Trophoblast cell (in vitro differentiated cells and primary cell): ENCODE measurements at places on chromosomes 4 and X.

GRCh38 chrX:132001127-132001526, 22.0 kb upstream of the STK26 start:
- no peaks in the 10 kb centered on the region for H3K4me1 ChIP-seq
- H3K36me3 ChIP-seq = no peaks in the 10 kb centered on the region
- H3K4me3 ChIP-seq = no peak overlapping the region
- no peaks in the 10 kb centered on the region for H3K27me3 ChIP-seq
- H3K27ac ChIP-seq = no peak overlapping the region

DNA sequence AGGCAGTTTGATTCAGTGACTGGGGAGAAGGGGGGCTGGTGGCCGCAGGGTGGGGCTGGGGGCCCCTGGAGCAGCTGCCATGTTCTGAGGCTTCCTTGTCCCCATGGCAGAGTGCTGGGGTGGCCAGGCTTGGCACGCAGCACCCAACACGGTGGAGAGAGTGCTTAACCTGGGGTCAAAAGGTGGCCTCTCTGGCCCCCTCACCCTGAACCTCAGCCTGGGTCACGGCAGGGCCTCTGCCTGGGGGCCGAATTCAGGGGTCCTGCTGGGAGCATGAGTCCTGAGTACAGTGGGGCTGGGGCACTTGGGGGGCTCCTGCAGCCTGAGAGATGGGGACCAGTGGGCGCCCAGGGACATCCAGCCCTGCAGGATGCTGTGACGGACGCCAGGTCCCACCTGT, 19.9 kb downstream of the FGFRL1 start:
- H3K36me3 ChIP-seq = no peaks in the 10 kb centered on the region
- no peak overlapping the region for H3K27ac ChIP-seq
- no peak overlapping the region for H3K4me3 ChIP-seq
- H3K27me3 ChIP-seq = no peaks in the 10 kb centered on the region
- peaks cover 6% of the 10 kb centered on the region for H3K4me1 ChIP-seq

- DNase-seq = no peak
- H3K4me3 ChIP-seq = no peak overlapping the region
- no peaks in the 10 kb centered on the region for H3K36me3 ChIP-seq
- H3K4me1 ChIP-seq = no peaks in the 10 kb centered on the region
Measured at GRCh38 chr4:63788271-63788670, 621.0 kb downstream of the TECRL start.

- no peak for DNase-seq
- no peak overlapping the region for H3K4me3 ChIP-seq
- no peaks in the 10 kb centered on the region for H3K4me1 ChIP-seq
- H3K27me3 ChIP-seq = no peaks in the 10 kb centered on the region
- H3K27ac ChIP-seq = no peak overlapping the region
Measured at GRCh38 chr4:179698321-179698720, 2256.1 kb upstream of the AGA start.

DNA sequence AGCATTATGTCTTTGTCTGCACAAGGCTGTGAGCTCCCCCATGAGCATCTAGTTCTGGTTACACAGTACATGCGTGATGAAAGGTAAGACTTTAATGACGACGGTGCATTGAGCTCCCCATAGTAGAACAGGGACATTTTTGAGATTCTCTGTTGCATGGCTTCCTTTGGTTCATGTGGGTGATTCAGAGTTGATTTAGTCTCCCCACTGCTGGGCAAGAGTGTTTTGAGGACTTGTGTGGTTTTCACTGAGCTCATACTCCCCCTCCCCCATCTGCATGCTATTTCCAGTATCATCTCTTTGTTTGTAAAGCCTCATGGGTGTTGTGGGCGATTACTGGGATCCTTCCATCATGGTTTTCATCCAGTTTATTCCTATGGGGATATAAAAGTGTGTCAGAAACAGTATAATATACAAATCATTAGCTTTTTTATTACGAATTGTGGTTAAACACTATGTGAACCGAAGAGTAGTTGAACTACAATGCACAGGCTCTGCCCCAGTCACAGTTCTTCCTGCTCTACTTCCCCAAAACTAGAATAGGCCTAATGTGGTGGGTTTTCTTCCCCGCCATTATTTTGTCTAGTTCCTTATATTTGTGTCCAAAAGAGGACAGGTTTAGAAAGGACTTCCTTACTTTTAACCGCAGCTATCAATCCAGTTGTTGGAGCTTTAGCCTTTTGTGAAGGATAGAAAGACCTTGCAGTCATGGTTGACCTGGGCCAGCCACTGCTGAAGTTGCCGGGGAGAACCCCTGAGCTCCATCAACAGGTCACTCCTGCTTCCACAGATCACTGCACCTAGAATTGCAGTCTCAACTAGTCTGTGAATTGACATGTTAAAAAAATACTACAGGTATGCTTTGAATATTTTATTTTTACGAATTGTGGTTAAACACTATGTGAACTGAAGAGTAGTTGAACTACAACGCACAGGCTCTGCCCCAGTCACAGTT, 30.4 kb downstream of the KIT start:
- no peaks in the 10 kb centered on the region for H3K4me1 ChIP-seq
- no peaks in the 10 kb centered on the region for H3K27me3 ChIP-seq
- H3K4me3 ChIP-seq = no peak overlapping the region

- H3K4me3 ChIP-seq = no peak overlapping the region
- H3K4me1 ChIP-seq = no peaks in the 10 kb centered on the region
- H3K27me3 ChIP-seq = no peaks in the 10 kb centered on the region
- no peaks in the 10 kb centered on the region for H3K36me3 ChIP-seq
Measured at GRCh38 chr4:70701271-70701670, 12.9 kb downstream of the UTP3 start.

- no peak overlapping the region for H3K4me3 ChIP-seq
- peak; percentile 63 for DNase-seq
- H3K27ac ChIP-seq = peak overlapping the region; percentile 76
- H3K27me3 ChIP-seq = no peaks in the 10 kb centered on the region
- peaks cover 13% of the 10 kb centered on the region for H3K4me1 ChIP-seq
Measured at GRCh38 chrX:109347632-109348031, 134.3 kb downstream of the GUCY2F start.

- H3K4me1 ChIP-seq = no peaks in the 10 kb centered on the region
- no peak overlapping the region for H3K4me3 ChIP-seq
- H3K27me3 ChIP-seq = no peaks in the 10 kb centered on the region
- H3K27ac ChIP-seq = no peak overlapping the region
Measured at GRCh38 chrX:7960246-7960645, 33.0 kb upstream of the PNPLA4 start.

- no peak overlapping the region for H3K27ac ChIP-seq
- H3K36me3 ChIP-seq = no peaks in the 10 kb centered on the region
- no peak overlapping the region for H3K4me3 ChIP-seq
- no peaks in the 10 kb centered on the region for H3K27me3 ChIP-seq
Measured at GRCh38 chr4:55297346-55297745, 48.7 kb upstream of the SRD5A3 start.

DNA sequence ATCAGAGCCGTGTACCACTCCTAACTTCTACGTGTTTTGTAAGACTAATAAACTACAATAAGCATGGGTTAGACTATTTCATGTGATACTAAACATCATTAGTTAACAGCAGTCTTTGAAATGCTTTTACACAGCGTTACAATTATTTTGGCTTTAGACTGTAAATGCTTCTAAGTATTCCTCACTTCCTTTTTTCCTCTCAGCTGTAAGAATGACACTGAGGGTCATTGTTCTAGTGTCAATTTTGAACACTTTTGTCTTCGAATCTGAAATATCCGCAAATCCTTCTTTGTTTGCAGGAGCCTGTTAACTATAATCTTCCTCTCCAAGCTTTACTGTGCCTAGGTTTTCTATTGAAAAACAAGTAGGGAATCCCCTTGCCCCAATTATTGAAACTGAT, 1.5 kb downstream of the ABCE1 start:
- H3K4me1 ChIP-seq = peaks cover 3% of the 10 kb centered on the region
- no peaks in the 10 kb centered on the region for H3K27me3 ChIP-seq
- peaks cover 5% of the 10 kb centered on the region for H3K36me3 ChIP-seq
- no peak overlapping the region for H3K27ac ChIP-seq
- no peak for DNase-seq
- H3K4me3 ChIP-seq = no peak overlapping the region

GRCh38 chr4:10706236-10706635, 21.7 kb upstream of the CLNK start:
- H3K27ac ChIP-seq = no peak overlapping the region
- no peak for DNase-seq
- H3K4me3 ChIP-seq = no peak overlapping the region
- no peaks in the 10 kb centered on the region for H3K36me3 ChIP-seq
- H3K4me1 ChIP-seq = no peaks in the 10 kb centered on the region

DNA sequence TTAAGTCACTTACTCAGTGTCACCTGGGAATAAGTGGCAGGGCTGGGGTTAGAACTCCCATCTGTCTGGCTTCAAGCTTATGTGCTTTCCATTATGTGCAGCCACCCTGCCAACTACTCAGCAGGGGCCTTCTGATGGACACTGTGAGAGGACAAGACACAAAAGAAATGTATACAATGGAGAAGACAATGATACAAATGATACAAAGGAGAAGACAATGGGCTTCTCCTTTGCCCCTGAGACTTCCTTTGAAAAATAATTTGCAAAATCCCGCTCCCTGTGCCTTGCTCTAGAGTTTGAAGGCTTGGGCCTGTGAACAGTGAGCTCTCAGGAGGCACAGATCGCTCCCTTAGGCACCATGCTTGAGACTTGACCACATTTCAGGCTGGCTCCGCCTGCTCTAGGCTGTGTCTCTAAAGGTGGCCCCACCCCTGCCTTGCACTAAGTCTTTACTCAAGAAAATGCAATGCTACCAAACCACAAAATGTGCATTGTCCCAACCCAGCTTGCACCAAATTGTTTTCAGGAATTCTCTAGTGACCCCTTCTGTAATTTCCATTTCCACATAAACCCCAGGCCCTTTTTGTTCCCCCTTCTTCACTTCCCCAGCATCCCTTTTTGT, 27.1 kb upstream of the STX18 start:
- H3K4me3 ChIP-seq = no peak overlapping the region
- no peak overlapping the region for H3K27ac ChIP-seq
- H3K27me3 ChIP-seq = no peaks in the 10 kb centered on the region
- peaks cover 2% of the 10 kb centered on the region for H3K36me3 ChIP-seq

- no peaks in the 10 kb centered on the region for H3K36me3 ChIP-seq
- H3K27me3 ChIP-seq = no peaks in the 10 kb centered on the region
- no peak for DNase-seq
- no peak overlapping the region for H3K4me3 ChIP-seq
- no peak overlapping the region for H3K27ac ChIP-seq
Measured at GRCh38 chrX:127574829-127575228, 477.4 kb downstream of the ACTRT1 start.

GRCh38 chrX:96591421-96591820, 93.2 kb upstream of the DIAPH2 start:
- H3K4me1 ChIP-seq = no peaks in the 10 kb centered on the region
- no peaks in the 10 kb centered on the region for H3K27me3 ChIP-seq
- no peak overlapping the region for H3K4me3 ChIP-seq

DNA sequence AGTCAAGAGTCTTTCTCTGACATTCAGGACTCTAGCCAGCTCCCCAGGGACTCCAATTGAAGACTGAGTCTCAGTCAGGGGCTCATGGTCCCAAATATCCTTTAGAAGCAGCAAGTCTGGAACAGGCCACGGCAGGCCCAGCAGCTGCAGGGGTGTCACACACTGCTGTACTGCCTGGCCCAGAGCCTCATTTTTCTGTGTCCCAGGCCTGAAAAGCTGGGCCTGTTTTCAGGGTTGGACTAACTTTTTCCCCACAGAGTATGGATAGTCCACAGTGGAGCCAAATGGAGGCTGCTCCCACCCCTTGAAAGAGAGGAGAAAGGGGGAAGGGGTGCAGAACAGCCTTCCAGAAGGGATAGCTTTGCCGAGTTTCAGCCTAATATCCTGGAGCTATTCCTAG, 146.8 kb upstream of the NALF2 start:
- H3K4me3 ChIP-seq = no peak overlapping the region
- no peaks in the 10 kb centered on the region for H3K4me1 ChIP-seq
- no peaks in the 10 kb centered on the region for H3K36me3 ChIP-seq
- no peak for DNase-seq

- H3K4me3 ChIP-seq = no peak overlapping the region
- no peaks in the 10 kb centered on the region for H3K27me3 ChIP-seq
- H3K36me3 ChIP-seq = no peaks in the 10 kb centered on the region
- H3K4me1 ChIP-seq = no peaks in the 10 kb centered on the region
- H3K27ac ChIP-seq = no peak overlapping the region
- DNase-seq = no peak
Measured at GRCh38 chr4:38620527-38621027, 43.4 kb upstream of the KLF3 start.

GRCh38 chr4:28730304-28730703, 1869.7 kb downstream of the STIM2 start:
- no peak for DNase-seq
- no peak overlapping the region for H3K4me3 ChIP-seq
- H3K27me3 ChIP-seq = no peaks in the 10 kb centered on the region
- H3K27ac ChIP-seq = no peak overlapping the region

- no peak overlapping the region for H3K4me3 ChIP-seq
- H3K27me3 ChIP-seq = no peaks in the 10 kb centered on the region
- H3K27ac ChIP-seq = no peak overlapping the region
- no peaks in the 10 kb centered on the region for H3K4me1 ChIP-seq
Measured at GRCh38 chr4:20641976-20642375, 58.3 kb upstream of the PACRGL start.

DNA sequence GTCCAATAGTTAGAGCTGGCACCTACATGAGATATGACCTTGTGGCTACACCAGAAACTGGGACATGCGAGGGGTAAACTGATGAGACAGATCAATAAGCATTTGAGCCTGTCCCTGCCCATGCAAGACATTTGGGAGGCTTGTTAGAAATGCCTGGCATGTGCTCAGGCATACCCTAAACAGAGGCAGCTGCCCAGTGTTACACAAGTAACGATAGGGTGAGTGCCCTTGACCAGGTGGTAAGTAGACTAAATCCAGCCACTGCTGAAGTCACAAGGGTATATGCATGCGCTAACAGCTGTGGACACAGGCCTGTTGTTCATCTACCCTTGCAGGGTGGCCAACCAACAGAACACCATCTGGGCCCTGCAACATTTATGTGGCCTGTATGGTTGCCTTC, 56.1 kb upstream of the CCDC149 start:
- no peak for DNase-seq
- H3K4me1 ChIP-seq = peaks cover 6% of the 10 kb centered on the region
- H3K27me3 ChIP-seq = no peaks in the 10 kb centered on the region
- H3K4me3 ChIP-seq = no peak overlapping the region

DNA sequence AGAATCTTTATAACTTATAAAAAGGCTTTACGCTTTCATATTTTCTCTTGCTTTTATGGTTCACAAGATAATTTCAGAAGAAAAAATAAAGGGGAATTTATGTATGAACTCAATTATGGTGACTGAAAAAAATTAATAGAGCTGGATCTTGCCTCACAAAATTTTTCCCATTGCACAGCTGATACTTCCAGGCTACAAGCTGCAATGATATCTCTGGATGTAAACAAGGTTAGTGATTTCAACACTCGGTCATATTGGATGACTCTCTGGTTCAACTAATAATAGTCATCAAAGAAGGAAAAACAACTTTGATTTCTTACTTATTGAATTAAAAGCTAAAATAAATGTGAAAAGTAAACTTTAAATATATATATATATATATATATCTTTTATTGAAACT, 868.0 kb downstream of the FAT4 start:
- H3K27me3 ChIP-seq = no peaks in the 10 kb centered on the region
- no peak overlapping the region for H3K4me3 ChIP-seq
- no peak overlapping the region for H3K27ac ChIP-seq
- DNase-seq = no peak
- no peaks in the 10 kb centered on the region for H3K4me1 ChIP-seq

- H3K36me3 ChIP-seq = no peaks in the 10 kb centered on the region
- no peaks in the 10 kb centered on the region for H3K4me1 ChIP-seq
- no peak overlapping the region for H3K4me3 ChIP-seq
Measured at GRCh38 chrX:150607201-150607600, 38.8 kb downstream of the MTM1 start.

GRCh38 chr4:150514709-150515108, 67.2 kb upstream of the MAB21L2 start:
- no peak overlapping the region for H3K27ac ChIP-seq
- H3K4me1 ChIP-seq = no peaks in the 10 kb centered on the region
- DNase-seq = no peak
- no peaks in the 10 kb centered on the region for H3K36me3 ChIP-seq
- H3K27me3 ChIP-seq = no peaks in the 10 kb centered on the region
